T-cell (primary cell): ENCODE measurements at places on chromosomes 1 and 21. TPM values are rescaled to one million over a fixed set of nuclear protein-coding genes. Genes with fewer than 3 reads are reported as not detected.

Gene ABCG1
- total RNA-seq, result 51.1 TPM

Gene FAM72A
- 0.65 TPM for total RNA-seq

Gene C1orf198
- total RNA-seq, result 3.6 TPM

Gene ZNF593OS
- total RNA-seq, result not detected

Gene OR2M3
- total RNA-seq, result not detected

Gene AVPR1B
- total RNA-seq, result not detected

Gene BTBD19
- 10.5 TPM for total RNA-seq

Gene FCAMR
- total RNA-seq, result not detected

Gene S100A14
- 0.43 TPM for total RNA-seq

Gene TMIGD3
- total RNA-seq, result not detected

Gene CCDC17
- 7.1 TPM for total RNA-seq

Gene GPR37L1
- total RNA-seq, result not detected

Gene CD84
- 50.9 TPM for total RNA-seq

Gene NUF2
- 1.3 TPM for total RNA-seq

Gene A3GALT2
- total RNA-seq, result not detected

Gene ANKRD34A
- total RNA-seq, result 0.68 TPM

Gene CYP4Z1
- total RNA-seq, result not detected

Gene MIXL1
- total RNA-seq, result 0.63 TPM

Gene NIBAN1
- total RNA-seq, result 53.6 TPM

Gene TMEM269
- total RNA-seq, result 0.88 TPM

Gene DIRAS3
- total RNA-seq, result not detected

Gene SPRR2E
- total RNA-seq, result not detected

Gene SPRR2A
- total RNA-seq, result not detected

Gene CADM3
- total RNA-seq, result not detected

Gene ATP1A4
- not detected for total RNA-seq

Gene RIPPLY3
- total RNA-seq, result not detected

Gene CRNN
- total RNA-seq, result not detected

Gene RGS8
- total RNA-seq, result not detected

Gene TMEM82
- total RNA-seq, result not detected

Gene SLC44A3
- 0.99 TPM for total RNA-seq

Gene CYP4X1
- total RNA-seq, result not detected

Gene PLEKHN1
- total RNA-seq, result 0.30 TPM

Gene CD247
- 324 TPM for total RNA-seq

Gene BCL2L15
- 1.4 TPM for total RNA-seq

Gene FAM43B
- total RNA-seq, result not detected

Gene CACNA1S
- total RNA-seq, result not detected

Gene ZNF326
- 16.8 TPM for total RNA-seq

Gene ILDR2
- 0.30 TPM for total RNA-seq

Gene CR1L
- not detected for total RNA-seq

Gene PLA2G2F
- total RNA-seq, result not detected

Gene INKA2
- total RNA-seq, result 1.2 TPM

Gene PTPRU
- total RNA-seq, result 0.82 TPM

Gene MMP23B
- total RNA-seq, result 4.8 TPM

Gene LTN1
- 24.9 TPM for total RNA-seq

Gene MSH4
- 0.43 TPM for total RNA-seq

Gene ASAP3
- total RNA-seq, result 1.8 TPM

Gene OR2T2
- total RNA-seq, result not detected

Gene SPATA45
- 0.57 TPM for total RNA-seq

Gene SPRR1A
- total RNA-seq, result not detected

Gene VANGL2
- total RNA-seq, result not detected

Gene COPA
- 114 TPM for total RNA-seq

Gene LCE1A
- not detected for total RNA-seq

Gene PRR9
- not detected for total RNA-seq
